Ecto neural progenitor cell (in vitro differentiated cells): ENCODE measurements at places on chromosomes 3 and 15.

DNA sequence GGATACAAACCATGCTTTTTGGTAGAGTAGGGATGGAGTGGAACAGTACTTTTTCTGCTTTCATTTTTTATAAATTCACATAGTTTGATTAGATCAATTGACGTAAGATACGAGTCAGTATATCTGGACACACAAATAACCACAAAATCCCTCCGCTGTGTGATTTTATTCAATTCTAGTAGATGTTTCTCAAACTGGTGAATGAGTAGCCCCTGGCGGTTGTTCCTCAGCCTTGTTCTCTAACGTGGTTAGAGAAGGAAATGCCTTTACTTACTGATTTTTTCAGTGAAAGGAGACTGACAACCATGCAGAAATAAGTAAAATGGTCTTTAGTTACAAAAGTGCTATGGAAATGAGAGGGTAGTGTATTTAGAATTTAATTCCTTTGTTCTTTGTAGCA is 161.0 kb downstream of the TCF12 start:
- no peak for DNase-seq

DNA sequence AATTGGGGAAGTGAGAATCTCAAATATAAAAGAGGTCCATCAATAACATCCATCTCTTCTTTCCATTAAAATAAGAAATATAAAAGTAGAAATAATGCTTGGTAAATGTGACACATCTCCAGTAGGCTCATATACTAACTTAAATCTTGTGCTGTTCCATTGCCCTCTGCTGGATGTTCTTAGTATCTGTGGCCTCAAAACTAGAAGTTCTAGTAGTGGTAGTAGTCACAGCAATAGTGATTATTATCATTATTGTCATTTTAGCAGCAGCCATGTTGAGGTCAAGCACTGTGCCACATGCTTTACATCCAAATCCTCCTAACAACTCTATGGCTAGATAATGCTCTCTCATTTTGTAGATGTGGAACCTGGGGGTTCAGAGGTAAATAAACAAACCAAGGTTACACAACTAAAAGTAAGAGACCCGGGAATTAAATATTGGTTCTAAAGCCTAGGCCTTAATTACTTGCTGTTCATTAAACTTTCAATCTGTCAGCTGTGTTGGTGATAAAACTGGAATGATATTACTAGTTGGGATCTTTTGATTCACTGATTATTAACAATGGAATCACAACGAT is 20.2 kb upstream of the BTLA start:
- no peak for DNase-seq

GRCh38 chr3:21551019-21551418 is 200.0 kb downstream of the ZNF385D start:
- DNase-seq, result no peak

DNA sequence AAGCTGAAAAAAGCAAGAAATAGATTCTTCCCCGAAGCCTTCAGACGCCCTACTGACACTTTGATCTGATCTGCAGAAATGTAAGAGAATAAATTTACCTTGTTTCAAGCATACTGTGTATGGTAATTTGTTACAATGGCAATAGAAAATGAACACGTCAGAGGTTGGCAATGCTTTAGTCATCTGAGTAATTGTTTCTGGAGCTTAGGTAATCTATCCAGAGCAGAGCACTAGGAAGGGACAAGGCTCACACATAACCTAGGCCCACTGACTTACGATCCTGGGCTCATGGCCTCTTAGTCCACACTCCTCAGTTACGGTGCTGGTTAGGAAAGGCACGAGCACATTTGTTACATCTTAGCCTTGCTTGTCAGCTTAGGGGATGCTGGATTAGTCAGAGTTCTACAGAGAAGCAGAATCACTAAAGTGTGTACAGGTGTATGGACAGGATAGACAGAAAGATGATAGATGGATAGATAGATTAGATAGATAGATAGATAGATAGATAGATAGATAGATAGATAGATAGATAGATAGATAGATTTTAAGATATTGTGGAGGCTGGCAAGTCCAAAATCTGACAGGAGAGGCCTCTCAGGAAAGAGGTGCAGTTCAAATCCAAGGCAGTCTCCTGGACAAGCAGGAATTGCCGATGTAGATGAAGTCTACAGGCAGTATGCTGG is 46.8 kb upstream of the TBC1D23 start:
- DNase-seq, result no peak

DNA sequence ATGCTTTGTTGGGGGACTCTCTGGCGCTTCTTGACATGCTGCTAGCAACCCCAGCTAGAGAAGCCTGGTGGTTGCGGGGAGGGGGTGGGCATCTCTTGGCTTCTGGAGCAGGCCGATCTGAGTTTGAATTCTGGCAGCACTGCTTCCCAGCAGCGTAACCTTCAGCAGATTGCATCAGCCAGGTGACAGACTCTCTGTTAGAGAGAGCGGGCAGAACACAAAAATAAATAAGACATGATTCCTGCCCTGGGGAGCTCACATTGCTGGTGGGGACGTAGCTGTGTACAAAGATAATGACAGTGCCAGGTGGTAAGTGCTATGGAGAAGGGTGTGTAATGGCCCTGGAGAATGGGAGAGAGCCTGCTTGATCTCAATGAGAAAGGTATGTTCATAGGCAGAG is 87.4 kb downstream of the THSD4 start:
- no peak for DNase-seq

DNA sequence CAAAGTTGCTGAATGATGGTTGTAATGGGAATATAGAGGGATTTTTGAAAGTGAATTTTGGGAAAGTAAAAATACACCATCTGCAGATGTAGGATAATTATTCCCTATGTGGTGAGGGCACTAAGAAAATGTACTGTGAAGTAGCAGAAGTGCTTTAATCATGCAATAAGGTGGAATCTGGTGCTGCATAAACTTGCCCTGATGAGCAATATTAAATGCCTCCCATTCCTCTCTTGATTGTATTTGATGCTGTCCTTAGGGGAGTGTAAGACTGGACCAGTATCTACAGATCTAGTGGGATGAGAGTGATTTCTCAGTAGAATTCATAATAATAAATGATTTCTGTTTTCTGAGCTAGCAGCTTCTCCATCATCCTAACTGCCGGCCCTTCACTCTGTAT is 47.7 kb upstream of the ATP2C1 start:
- DNase-seq, result no peak

DNA sequence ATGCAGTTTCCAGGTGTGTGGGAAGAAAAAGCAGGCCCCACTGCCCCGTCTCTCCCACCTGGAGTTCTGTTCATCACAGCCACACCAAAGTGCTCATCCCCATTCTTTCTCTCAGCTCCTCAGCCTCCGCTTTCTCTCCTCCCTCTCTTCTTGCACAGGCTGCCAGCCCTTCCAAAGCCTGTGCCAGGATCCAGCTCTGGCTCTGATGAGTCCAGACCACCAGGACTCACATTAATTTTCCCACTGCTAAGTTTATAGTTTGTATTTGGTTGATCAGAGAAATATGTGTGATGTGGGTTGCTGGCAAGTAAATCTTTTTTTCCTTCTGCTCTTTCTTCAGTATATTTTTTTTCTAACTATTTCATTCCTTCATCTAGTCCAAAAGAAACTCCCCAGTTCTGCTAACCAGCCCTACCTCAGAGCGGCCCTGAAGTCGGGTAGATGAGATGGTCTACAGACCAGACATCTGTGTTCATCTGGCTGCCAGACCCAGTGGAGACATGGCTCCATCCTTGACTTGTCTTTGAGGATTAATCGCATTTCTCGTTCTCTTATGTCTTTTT is 49.8 kb downstream of the BOC start:
- DNase-seq, result no peak

GRCh38 chr15:31216215-31216911 is 110.3 kb upstream of the KLF13 start:
- DNase-seq, result peak; percentile 75

GRCh38 chr3:43953380-43953779 is 262.6 kb downstream of the ABHD5 start:
- no peak for DNase-seq

GRCh38 chr15:48555241-48555881 is 90.1 kb downstream of the FBN1 start:
- DNase-seq, result no peak

DNA sequence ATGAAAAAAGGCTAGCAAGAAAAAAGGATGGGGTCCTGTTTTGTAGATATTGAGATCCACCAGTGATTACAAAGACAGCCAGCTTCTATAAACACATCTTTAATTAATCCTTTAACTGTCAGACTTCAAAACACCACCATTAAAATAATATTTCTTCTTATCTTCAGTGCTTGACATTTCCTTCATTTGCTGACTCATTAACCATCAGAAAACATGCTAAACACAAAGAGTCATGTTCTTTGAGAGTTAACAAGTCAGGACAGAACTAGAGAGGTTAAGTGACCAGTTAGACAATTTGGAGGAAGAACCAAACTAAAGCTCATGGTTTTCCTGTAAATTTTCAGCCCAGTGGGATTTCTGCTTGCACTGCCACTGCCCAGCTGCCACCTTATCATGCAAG is 111.4 kb downstream of the MEIS2 start:
- no peak for DNase-seq

DNA sequence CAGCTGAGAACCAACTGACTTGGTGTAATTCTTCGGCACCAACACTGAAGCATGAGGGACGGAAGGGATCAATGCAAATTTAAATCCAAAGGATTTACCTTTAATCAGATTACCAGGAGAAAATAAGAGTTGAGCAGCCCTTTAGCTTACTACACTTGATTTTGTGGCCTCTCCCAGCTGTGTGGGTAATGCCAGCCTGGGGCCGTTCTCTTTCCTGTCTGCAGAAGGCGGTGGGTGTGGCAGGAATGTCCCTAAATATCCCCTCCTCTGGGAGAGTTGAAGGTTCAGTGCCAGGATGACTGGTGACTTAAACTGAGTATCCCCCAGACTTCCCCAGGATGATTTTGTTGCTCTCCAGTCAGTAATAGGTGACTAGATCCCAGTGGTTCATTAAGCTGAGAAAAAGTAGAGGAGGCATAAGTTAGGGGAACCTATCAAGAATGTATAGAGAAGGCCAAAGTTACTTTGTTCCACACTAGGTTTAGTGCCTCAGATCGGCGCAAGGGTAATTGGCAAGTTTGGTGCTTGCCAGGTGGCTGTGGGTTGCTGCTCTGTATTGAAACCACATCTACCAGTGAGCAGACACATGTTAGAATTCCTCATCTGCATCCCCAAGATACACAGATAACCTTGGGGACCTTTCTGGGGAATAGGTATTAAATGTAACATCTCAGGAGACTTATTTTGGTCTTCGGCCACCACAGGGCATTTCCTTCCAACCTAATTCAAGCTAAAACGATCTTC is 23.1 kb downstream of the MAPKBP1 start:
- no peak for DNase-seq

GRCh38 chr3:8891303-8891702 is 72.0 kb downstream of the RAD18 start:
- no peak for DNase-seq

DNA sequence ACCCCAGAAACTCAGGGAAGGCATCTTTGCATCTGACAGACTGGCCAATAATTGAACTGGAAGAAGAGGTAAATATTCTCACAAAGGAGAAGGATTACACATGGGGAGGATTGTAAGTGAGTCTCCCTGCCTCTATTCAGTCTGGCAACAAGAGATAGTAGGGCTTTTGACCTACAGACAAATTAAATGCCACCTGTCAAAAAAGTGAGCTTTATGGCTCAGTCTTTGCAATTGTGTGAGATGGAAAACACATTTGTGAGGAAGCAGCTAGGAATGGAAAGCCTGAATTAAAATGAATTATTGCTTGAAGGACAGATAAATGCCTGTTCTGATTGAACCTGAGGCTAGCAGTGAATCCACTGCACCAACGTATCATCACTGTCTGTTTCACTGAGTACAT is 173.3 kb upstream of the GOLIM4 start:
- no peak for DNase-seq

DNA sequence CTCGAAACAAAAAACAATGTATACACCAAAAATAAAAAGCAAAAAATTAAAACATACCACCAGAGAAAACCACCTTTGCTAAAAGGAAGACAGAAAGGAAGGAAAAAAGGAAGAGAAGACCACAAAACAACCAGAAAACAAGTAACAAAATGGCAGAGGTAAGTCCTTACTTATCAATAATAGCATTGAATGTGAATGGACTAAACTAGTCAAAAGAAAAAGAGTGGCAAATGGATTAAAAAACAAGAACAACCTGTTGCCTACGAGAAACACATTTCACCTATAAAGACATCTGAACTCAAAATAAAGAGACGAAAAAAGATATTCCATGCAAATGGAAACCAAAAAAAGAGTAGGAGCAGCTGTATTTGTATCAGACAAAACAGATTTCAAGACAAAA is 22.2 kb downstream of the PDCD10 start:
- no peak for DNase-seq

DNA sequence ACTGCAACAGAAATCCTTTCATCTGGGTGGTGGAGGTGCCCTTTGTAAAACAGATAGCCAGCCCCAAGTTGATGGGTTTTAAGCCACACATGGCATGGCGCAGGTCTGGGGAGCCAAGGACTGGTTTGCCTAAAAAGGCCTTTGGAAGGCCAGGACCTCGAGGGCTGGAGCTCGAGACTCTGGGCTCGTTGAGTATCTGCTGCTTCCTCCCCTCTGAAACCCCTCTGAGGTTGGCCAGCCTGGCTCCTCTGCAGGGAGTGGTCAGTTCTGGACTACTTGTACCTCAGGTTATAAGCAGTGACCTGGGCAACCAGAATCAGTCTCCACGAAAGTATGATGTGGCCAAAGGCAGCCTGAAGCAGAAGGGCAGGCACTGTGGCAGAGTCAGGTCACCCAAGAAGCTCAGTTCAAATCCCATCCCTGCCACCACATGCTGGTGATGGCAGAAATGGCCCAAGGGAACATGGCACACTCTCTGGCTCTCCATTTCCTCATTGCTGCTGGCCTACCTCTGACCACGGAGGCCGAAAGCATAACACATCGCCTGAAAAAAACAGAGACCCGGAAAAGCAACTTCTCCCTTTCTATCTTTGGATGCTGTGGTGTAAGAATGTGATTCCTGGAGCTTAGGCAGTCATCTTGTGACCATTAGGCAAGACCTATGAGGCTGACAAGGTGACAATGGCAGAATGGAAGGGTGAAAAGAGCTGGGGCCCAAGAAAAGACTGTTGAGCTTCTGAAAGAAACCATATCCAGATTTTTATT is 51.2 kb downstream of the WNT7A start:
- DNase-seq, result no peak

GRCh38 chr15:100616700-100617099 is 14.3 kb downstream of the ASB7 start:
- no peak for DNase-seq

- no peak for DNase-seq
Observed at GRCh38 chr15:58505581-58505980, 73.8 kb downstream of the LIPC start.
